ENCODE measurements at places on chromosomes 12 and 14. TPM values are rescaled to one million over a fixed set of nuclear protein-coding genes. Genes with fewer than 3 reads are reported as not detected.

SNAPC1 gene
- 6.9 TPM for total RNA-seq

HRK gene
- total RNA-seq = 2.3 TPM

LALBA gene
- total RNA-seq = not detected

IGF1 gene
- 12.0 TPM for total RNA-seq

NCOR2 gene
- 16.4 TPM for total RNA-seq

CKB gene
- total RNA-seq = 328 TPM
